ENCODE measurements at places on chromosomes 1 and 21.

DNA sequence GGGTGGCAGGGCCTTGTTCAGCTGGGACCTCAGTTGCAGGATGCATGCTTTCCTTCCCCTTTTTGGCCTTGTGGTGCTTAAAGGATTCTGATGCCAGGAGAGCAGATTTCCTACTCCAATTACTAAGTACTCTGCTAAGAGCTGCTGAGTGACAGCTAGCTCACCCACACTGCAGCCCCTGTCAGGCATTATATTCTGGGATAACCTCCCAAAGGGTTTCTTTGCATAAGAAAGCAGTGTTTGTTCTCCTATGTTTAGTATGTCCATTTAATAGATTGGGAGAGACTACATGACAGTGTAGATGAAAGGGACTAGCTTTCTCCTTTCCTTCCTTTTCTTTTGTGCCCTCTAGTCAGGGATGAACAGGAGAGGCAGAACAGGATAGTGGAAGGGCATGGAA lies 100.7 kb downstream of the FAM78B start:
- no peak for DNase-seq

- no peak for DNase-seq
Measured at GRCh38 chr1:228259368-228259894, 51.6 kb downstream of the OBSCN start.

- DNase-seq: no peak
Measured at GRCh38 chr1:19385869-19386591, 73.9 kb downstream of the SLC66A1 start.

DNA sequence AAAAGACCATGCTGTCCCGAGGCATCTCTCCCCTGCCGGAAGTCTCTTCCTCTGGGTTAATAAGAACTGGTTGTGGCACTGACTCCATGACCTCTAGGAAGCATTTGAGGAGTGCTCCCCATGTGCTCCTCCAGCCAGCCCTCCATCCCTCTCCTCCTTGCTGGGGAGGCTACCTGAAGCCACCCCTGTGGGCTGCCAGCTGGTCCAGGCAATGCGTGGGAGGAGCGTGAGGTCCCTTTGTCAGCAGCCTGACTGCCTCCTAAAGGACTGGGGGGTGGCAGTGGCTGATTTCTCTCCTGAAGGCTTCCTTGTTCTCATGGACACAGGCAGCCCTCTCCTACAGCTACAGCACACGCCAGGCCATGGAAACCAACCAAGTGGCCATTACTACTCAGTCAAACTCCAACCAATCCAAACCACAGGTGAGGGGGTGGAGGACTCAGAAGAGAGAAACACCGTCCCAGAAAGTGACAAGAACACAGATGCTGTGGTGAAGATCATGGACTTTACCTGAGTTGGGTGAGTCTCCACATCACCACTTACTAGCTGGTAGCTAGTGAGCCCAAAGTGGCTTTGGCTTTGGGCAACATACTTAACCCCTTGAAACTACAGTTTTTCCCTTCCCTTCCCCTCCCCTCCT lies 35.2 kb downstream of the NENF start:
- DNase-seq: no peak

GRCh38 chr1:4658643-4659628 lies 4.5 kb downstream of the AJAP1 start:
- no peak for DNase-seq

- no peak for DNase-seq
Measured at GRCh38 chr1:94209425-94209824, 28.0 kb downstream of the ARHGAP29 start.

DNA sequence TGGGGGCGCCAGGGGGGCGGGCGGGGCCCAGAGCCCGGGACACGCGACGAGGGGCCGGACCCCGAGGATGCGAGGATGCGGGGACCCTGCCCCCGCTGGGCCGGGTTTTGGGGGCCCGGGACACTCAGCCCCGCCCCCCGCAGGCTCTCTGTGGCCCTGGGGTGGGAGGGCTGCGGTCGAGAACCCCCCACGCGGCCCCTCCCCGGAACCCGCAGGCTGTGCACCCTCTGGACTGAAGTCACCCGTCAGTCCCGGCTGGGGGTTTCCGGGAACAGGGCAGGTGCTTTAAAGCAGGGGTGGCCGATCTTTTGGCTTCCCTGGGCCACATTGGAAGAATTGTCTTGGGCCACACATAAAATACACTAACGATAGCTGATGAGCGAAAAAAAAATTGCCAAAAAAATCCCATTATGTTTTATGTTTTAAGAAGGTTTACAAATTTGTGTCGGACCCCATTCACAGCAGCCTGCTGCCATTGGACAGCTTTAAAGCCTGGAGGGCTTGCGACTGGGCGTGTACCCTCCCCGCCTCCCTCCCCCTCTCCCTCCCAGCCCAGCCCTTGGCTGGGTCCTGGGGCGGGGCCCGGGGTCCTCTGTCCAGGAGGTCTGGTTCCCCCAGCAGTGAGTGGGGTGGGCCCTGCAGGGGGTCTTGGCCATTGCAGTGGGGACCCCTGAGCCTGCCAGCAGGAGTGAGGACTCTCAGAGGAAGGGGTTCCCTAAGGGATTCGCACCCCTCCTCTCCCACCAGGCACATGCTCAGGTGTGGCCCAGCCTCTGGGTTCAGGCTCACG lies 21.6 kb upstream of the C1orf159 start:
- DNase-seq: no peak

DNA sequence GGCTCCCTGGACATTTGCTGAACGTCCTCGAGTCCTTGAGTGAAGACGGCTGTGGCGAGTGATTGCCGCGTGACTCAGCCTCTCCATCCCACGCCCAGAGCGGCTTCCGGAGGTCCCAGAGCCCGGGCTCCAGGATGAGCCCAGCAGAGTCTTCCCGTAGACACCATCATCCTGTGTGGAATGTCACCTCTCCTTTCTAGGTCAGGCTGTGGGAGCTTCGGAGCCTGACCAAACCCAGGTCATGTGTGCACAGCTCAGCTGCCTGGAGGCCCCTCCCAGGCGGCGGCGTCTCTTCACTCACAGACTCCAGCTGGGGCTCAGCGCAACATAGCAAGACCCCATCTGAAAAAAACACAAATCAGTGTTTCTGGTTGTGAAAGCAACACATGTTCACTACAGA lies 38.2 kb downstream of the PRKCZ start:
- DNase-seq: no peak

DNA sequence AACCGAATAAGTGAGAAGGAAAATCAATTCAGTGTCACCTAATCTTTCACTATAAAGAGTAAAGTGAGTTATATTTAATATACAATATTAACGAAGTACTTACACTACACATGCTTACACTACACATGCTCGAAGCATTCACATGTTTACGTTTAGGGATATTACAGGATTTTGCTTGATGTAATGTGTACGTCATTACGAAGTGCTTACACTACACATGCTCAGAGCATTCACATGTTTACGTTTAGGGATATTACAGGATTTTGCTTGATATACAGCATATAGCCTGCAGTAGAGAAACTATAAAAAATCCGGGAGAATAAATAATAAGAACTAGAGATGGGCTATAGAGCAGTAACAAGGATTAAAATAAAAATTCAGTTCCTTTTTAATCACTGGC lies 538.8 kb upstream of the CXADR start:
- no peak for DNase-seq

- DNase-seq: no peak
Measured at GRCh38 chr1:10338611-10339010, 60.3 kb upstream of the PGD start.

- no peak for DNase-seq
Measured at GRCh38 chr1:237562242-237562823, 328.4 kb downstream of the ZP4 start.

DNA sequence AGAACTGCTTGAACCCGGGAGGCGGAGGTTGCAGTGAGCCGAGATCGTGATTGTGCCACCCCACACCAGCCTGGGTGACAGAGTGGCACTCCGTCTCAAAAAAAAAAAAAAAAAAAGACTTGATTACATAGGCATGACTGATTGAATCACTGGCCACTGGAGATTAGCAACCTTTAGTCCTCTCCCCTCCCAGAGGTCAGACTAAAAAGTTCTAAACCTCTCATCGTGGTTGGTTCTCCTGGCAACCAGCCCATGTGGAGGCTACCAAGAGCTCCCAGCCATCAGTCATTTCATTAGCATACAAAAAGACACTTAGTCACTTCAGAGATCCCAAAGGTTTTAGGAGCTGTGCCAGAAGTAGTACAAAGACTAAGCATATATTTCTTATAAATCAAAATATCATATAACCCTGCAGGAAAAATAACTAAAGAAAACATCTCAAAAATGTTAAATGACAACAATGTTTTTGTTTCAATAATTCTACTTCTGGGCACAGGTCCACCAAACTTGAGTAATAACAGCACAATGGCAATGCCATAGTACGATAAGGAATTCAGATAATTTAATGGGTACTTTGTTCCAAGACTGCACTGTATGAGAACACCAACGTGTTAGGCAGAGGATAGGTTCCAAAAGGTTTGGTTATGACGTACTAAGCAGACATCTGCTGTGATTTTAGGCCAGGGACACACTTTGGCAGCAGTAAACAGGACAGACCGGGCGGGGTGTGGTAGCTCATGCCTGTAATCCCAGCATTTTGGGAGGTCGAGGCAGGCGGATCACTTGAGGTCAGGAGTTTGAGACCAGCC lies 18.1 kb downstream of the USP48 start:
- DNase-seq: no peak

- no peak for DNase-seq
Measured at GRCh38 chr1:86906419-86906818, 7.5 kb downstream of the SELENOF start.

- no peak for DNase-seq
Measured at GRCh38 chr1:100785470-100786052, 66.0 kb downstream of the VCAM1 start.

GRCh38 chr1:184050636-184051035 lies 894 bp upstream of the TSEN15 start:
- no peak for DNase-seq

DNA sequence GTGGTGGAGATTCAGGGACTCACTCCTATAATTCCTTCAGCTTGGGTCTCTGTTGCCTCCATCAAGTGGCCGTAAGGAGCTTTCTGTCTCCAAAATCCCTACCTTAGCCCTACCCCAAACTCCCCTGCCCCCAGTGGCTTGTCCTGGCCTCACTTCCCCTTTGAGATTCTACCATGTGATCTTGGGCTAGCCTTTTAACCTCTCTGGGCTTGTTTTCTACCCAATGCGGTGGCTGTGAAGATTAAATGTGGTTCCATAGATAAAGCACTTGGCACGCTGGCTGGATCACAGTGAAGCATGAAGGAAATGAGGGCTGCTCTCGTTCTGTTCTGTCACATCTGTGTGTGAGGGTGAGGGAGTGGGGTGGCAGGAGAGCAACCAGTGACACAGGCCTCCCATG lies 43.6 kb downstream of the FAAH start:
- DNase-seq: no peak

- DNase-seq: no peak
Measured at GRCh38 chr1:43058545-43059360, 100.1 kb upstream of the SLC2A1 start.

DNA sequence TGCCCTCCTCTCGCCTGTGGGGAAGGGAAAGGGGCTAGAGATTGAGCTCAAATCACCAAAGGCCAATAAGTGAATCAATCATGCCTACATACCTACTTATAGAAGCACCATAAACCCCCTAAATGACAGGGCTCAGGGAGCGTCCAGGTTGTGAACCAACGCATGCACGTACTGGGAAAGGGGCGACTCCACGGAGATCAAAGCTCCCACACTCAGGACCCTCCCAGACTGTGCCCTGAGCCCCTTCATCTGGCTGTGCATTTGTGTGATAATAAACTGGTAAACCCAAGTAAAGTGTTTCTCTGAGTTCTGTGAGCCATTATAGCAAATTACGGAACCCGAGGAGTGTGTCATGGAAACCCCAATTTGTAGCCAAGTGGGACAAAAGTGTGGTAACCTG lies 23.8 kb upstream of the PRDM15 start:
- DNase-seq: no peak

GRCh38 chr1:165562571-165562970 lies 18.8 kb downstream of the LRRC52 start:
- DNase-seq: no peak

DNA sequence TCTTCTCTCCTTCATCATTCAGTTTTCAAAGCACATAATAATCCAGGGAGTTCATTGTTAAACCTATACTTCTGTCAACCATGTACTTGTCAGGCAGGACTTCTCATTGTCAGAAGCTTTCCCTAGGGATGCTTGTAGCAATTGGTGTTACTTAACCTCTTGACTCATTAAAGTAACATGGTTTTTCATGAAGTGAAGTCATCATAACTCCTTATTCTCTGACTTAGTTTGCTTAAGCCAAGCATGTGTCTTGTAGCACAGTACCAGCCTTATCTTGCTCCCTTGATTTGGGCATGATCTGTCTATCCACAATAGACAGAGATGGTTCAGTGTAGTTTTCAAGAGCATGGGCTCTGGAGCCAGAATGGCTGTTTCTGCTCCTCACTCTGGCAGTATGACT lies 45.3 kb downstream of the LRIG2 start:
- no peak for DNase-seq

GRCh38 chr1:67886076-67886475 lies 52.8 kb upstream of the GNG12 start:
- DNase-seq: no peak

DNA sequence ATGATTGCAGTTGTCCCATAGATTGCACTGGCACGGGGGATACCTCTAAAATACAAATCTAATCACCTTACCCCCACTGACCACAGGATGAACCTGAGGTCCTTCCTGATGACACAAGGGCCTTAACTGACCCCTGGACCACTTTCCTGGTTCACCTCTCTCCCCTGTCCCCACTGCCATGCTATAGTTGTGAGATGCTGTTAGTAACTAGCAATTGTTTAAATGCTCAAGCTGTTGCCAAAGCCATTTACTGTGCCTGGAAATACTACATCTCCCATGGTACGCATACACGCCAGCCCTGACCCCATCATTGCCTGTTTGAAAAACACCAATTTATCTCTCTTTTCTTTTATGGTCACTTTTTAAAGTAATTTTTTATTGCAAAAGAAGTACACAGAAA lies 29.1 kb upstream of the RGS8 start:
- DNase-seq: no peak

- DNase-seq: no peak
Measured at GRCh38 chr1:187648091-187648490, 819.3 kb downstream of the PLA2G4A start.

DNA sequence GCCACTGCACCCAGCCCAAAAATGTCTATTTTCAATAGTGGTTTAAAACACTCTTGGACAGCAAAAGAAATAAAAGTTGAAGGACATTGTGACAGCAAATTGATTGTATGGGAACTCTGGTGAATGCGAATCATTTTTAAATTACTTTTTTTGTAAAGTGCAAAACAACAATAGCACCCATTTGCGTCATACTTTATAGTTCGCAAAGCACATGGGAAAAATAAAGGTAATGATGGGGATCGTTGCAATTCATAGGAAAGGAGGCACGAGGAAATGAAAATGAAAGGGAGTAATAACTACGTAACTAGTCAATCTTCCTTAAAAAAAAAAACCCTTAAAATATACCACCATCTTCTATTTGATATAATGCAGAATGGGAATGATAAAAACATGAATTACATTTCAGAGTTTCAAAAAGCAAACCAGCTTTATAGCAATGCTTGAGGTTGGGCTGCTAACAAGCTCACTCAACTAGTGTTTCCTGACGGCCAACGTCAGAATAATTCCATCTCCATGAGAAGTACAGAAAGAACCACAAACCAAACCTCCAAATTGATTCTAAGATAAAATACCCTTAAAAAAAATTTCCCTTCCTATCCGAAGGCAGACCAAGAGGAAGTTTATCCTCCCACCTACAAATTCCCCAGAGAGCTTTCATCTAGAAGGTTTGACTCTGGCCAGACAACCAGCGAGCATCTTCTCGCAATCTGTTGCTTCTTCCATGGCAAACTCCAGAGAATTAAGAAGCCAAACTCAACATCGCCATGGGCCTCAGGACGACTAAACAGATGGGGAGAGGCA lies at the start of gene EDARADD:
EDARADD (plus strand) TSS at position 606 of the 801 bp plus-strand sequence; CDS start at position 765, 159 bp downstream.
- no peak for DNase-seq
